ENCODE measurements at places on chromosomes 12 and 14.

DNA sequence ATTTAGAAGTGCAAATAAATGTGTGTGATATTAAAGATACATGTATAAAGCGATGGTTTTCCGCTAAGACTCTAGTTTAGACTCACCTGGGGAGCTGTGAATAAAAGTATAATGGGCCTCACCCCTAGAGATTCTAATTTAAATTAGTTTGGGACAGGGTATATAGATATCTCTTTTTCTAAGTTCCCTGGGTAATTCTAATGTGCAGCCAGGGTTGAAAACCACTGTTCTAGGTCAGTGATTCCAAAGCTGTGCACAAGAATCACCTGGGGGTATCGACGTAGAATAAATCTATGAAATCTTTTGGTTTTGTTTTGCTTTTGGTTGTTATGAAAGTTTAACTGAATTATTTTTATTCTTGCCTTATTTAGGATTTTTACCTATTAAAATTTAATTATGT, 302.1 kb downstream of the KCNH5 start:
- no peak for DNase-seq

DNA sequence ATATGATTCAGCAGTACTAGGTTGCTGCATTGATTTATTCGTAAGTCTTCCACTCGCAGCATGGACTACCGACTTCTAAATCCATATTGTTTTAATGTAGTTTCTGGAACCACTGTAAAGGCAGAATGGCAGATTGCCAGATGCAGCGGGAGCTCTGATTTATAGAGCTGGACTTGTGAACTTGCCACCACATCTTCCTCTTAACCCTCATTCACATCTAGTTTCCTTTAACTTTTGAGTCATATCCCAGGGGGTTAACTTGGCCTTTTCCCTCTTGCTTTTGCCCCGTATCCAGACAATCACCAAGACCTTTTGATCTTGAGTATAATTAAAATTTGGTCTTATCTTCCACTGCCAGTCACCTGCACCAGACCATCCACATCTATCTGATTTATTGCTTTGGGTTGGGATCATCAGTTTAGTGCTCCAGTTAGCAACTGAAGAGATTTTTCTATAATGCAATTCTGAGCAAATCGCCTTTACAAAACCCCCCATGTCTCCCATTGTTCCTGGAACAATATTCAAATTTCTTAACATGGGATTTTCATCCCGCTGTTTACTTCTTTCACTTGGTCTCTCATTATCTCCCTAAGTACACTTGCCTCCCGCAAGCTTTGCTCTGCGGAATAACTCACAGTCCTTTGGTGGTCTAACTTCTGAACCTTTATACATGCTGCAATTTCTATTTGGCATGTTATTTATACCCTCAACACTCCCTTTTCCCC, 130.5 kb downstream of the ACSS3 start:
- no peak for DNase-seq

- DNase-seq: no peak
These were observed 66.8 kb downstream of the C14orf132 start for GRCh38 chr14:96105926-96106441.

GRCh38 chr12:22855456-22855855, 230.5 kb downstream of the ETNK1 start:
- no peak for DNase-seq

- DNase-seq: no peak
These were observed 39.0 kb downstream of the CHST11 start for GRCh38 chr12:104495786-104496185.

DNA sequence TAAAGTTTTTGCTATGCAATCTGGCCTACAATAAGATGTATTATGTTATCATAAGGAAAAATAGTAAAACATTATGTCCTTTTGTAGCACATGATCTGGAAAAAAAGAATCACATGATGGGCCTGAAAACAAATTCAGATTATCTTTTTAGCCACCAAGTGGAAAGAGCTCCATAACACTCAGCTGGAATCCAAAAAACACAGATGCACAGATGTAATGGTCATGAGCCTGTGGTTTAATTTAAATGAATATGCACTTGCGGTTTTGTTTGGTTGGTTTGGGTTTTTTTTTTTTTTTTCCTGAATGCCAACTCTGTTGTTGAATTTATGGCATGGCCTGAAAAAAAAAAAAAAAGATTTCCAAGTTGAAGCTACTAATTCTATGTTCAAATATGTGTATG, 4.1 kb downstream of the KCNC2 start:
- no peak for DNase-seq

- no peak for DNase-seq
These were observed 38.7 kb downstream of the DDX51 start for GRCh38 chr12:132105467-132105866.

DNA sequence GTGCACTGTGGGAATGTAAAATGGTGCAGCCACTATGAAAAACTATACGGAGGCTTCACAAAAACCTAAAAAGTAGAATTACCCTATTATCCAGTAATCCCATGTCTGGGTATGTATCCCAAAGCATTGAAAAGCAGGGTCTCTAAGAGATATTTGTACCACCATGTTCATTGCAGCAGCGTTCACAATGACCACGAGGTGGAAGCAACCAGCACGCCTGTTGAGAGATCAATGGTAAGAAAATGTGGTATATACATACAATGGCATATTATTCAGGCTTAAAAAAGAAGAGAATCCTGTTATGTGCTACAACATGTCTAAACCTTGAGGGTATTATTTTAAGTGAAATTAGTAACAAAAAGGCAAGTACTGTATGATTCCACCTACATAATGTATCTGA, 910 bp upstream of the NOPCHAP1 start:
- no peak for DNase-seq

DNA sequence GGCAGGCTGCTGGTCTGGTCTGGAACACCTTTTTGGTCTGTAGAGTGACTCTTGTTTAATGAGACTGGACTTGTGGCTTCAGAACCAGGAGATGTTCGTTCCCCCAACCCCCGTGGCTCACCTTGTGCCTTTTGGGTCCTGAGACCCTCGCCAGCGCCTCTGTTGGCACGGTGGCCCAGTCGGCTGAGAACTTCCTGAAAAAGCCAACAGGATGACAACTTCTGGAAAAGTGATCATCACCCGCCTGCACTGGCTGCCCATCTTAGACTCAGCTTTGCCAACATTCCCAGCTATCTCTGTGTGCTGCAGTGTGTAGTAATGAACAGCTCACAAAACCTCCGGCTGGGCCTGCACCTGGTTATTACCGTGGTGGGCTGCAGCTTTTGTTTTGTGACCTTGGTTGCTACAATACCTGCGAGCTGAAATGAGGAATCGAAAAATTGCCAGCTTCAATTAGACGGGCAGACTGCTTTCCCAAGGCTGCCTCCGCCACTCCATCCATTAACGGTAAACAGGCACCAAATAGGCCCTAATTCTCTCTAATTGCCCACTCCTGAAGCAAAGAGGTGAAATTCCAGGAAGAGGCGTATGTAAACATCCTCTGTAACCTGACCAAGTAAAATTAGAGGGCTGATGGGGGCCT, 16.0 kb downstream of the MEG3 start:
- DNase-seq: no peak

DNA sequence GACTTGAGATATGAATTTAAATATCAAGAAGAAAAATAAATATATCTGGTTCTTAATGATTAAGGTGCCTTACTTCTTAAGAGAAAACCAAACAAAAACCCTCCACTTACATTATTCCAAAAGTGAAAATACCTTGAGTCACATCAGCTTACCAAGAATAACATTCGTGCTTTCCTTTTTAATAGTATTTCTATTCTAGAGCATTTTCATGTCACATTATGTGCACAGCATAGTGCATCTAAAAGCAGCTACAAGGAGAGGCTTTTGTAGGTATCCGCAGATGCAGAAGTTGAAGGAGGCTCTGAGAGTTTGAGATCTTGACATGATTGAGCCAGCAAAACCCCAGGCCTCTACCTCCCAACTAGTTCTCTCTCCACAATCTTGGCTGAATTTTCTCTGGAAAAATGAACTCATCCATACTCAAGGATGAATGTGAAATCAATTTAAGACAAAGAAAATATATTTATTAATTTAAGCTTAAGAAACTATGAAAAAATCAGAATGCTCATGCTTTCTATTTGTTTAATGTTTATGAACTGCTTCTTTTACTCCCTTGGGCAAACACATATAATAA, 275.0 kb downstream of the AKAP6 start:
- no peak for DNase-seq

- DNase-seq: no peak
These were observed 297.1 kb downstream of the PDZRN4 start for GRCh38 chr12:41485203-41485602.

DNA sequence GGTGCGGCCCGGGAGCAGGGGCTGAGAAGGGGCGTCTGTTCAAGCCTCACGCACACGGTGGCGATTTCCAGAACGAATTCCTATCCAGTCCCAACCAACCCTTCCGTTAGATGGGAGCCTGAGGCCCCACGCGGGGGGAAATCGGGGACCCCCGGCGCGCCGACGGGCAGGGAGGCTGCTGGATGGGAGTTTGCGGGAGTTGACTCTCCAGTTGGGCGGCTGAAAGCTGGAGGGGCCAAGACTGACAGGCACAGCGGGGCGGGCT, 9.8 kb downstream of the EXOC3L4 start:
- DNase-seq: no peak

DNA sequence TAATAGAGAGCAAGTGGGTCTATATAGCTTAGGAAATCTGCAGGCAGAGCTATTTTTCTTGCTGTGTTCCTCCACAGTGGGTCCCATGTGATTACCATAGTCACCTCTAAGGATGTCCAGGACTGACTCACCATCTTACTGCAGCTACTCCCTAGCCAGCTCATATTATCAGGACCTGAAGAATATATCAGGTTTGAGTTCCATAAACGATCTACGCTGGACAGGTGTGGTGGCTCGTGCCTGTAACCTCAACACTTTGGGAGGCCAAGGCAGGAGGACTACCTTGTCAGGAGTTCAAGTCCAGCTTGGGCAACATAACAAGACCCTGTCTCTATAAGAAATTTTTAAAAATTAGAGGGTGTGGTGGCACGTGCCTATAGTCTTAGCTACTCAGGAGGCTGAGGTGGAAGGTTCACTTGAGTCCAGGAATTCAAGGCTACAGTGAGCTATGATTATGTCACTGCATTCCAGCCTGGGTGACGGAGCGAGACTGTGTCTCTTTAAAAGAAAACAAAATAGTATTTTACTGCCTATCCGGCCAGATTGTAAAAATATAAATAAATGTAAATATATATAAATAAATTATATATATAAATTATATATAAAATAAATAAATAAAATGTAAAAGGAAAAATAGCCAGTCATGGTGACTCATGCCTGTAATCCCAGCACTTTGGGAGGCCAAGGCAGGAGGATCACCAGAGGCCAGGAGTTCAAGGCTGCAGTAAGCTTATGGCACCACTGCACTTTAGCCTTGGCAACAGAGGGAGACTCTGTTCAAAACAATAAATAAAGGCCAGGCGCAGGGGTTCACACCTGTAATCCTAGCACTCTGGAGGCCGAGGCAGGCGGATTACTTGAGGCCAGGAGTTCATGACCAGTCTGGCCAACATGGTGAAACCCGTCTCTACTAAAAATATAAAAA, 6.9 kb upstream of the SPRYD4 start:
- DNase-seq: no peak

DNA sequence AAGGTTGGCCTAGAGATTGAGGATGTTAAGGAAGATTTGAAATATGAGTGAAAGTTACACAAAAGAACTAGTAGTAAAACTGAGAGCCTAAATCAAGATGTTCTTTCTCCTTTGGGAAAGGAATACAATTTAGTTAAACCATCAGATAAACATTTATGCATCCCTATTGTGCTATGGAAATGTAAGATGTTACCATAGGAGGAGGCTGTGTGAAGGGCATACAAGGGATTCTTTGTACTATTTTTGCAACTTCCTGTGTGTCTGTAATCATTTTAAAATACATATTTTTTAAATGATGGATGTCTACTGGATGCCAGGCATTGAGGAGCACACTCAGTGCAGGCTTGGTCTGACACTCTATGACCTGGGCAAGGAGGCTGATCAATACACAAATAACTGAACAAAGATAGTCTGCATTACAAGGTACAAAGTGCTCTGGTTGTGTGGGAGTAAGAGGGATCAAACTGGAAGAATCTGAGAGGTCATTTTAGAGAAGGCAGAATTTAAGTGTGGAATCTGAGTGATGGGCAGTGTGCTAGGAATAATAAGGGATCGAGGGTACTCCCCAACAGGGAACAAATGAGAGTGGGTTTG, 5.8 kb upstream of the CHPT1 start:
- DNase-seq: no peak

DNA sequence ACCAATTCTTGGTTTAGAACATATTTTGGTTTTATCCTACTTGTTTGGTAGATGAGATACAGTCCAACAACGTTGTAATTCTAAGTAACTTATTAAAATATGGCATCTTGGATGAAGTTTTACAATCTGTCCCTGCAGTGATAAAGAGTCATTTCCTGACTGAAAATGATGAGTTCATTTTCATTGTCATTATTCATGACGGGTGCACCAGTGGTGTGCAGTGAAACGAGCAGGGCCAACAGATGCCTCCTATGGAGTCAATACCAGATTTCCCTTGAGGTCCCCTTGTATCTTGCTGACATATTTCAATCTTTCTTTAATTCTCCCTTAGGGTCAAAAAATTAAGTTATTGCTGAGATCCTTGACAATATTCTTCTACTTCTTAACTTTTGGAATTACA, 438.5 kb downstream of the LRIG3 start:
- no peak for DNase-seq

- DNase-seq: no peak
These were observed 4.8 kb upstream of the SCARB1 start for GRCh38 chr12:124868252-124869058.

- no peak for DNase-seq
These were observed 1.7 kb downstream of the LMBR1L start for GRCh38 chr12:49108958-49109404.

DNA sequence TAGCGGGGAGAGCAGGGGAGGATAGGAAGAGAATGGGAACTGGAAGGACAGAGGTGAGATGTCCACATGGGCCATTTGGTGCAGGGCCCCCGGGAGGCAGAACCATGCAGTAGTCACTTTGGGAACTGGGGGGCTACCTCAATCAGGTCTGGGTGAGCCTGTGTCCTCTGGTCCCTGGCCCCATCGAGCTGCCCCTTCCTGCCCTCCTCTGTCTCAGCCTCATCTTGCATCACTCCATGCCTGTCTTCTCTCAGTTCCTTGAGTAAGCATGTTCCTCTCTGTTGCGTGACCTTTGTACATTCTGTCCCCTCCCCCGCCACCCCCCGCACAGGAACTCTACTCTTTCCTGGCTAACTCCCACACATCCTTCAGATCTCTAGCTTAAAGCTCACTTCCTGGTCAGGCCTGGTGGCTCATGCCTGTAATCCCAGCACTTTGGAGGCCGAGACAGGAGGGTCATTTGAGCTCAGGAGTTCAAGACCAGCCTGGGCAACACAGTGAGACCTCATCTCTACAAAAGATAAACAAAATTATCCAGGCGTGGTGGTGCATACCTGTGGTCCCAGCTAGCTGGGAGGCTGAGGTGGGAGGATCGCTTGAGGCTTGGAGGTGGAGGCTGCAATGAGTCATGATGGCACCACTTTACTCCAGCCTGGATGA, 23.2 kb downstream of the FOS start:
- no peak for DNase-seq

GRCh38 chr12:115648463-115648862, 629.0 kb downstream of the MED13L start:
- DNase-seq: no peak

DNA sequence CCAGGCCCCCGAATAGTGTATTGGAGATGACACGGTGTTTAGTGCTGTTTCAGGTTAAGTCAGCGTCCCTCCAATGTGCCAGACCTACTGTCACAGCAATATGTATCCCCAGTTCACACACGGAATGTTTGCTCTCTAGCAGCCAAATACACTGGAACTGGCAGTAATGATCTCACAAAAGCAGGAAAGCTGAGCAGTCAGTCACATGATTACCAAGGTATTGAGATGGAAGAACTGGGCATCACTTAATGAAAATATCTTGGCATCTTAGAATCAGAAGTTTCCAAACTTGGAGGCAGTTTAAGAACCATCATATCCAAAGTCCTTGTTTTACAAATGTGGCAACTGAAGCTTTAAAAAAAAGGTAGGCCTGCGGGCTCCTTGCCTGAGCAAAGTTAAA, 23.3 kb downstream of the NINJ2 start:
- DNase-seq: no peak
